ENCODE measurements at places on chromosomes 12 and 14. TPM values are rescaled to one million over a fixed set of nuclear protein-coding genes. Genes with fewer than 3 reads are reported as not detected.

GRCh38 chr14:90656973-90657372, 159.3 kb downstream of the TTC7B start:
- DNase-seq = no peak

- no peak for DNase-seq
Observed at GRCh38 chr12:11693601-11694000, 44.1 kb downstream of the ETV6 start.

The LRRC10 gene
- not detected for total RNA-seq

- no peak for DNase-seq
Observed at GRCh38 chr14:78075033-78075432, 95.1 kb upstream of the NRXN3 start.

The FAM90A1 gene
- not detected for total RNA-seq

The GPRC5D gene
- total RNA-seq = not detected

The MYF6 gene
- not detected for total RNA-seq

GRCh38 chr12:40248585-40249297, 23.9 kb downstream of the LRRK2 start:
- peak; percentile 65 for DNase-seq

The PTHLH gene
- 0.87 TPM for total RNA-seq

GRCh38 chr12:45050751-45051571, at the start of gene DBX2:
Gene DBX2, minus strand, starts transcription at chr12:45051099. Its CDS starts 172 bp downstream, at chr12:45050927.
- DNase-seq = no peak
